GM12864 (cell line): ENCODE measurements at places on chromosomes 5 and 9.

GRCh38 chr5:68641211-68641610 lies 425.7 kb downstream of the PIK3R1 start:
- peak; percentile 12 for DNase-seq

GRCh38 chr9:109205526-109205925 lies 38.5 kb upstream of the FRRS1L start:
- DNase-seq, result no peak

DNA sequence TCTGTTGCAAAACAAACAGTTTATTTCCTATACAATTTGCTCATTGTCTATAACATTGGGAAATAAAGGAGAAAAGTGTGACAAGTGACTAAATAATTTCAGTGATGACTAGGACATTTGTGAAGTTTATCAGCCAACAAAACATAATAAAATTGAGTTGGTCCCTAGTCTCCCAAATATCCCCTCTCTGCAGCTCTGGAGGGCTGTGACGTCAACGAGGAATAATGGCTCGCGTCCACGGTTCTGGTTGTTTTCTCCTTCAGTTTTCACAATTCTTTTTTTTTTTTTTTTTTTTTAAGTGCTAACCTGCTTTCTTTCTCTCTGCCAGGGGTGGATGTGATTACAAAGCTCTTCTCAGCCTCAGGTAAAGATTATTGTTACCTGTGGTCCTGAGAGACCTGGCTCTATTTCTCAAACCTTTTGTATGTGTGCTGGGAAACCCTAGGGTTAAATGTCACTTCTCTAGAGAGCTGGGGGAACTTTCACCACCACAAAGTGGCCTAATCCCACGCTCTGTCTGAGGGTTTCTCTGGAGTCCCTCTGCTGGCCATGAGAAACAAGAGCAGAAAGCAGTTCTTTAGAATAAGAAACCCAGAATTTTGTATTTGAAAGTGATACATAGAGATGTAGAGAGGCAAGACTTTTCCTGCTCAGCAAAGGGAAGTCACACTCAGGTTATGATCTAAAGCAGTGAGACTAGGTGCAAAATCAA lies 36.2 kb upstream of the ANKRD55 start:
- peak; percentile 18 for DNase-seq

DNA sequence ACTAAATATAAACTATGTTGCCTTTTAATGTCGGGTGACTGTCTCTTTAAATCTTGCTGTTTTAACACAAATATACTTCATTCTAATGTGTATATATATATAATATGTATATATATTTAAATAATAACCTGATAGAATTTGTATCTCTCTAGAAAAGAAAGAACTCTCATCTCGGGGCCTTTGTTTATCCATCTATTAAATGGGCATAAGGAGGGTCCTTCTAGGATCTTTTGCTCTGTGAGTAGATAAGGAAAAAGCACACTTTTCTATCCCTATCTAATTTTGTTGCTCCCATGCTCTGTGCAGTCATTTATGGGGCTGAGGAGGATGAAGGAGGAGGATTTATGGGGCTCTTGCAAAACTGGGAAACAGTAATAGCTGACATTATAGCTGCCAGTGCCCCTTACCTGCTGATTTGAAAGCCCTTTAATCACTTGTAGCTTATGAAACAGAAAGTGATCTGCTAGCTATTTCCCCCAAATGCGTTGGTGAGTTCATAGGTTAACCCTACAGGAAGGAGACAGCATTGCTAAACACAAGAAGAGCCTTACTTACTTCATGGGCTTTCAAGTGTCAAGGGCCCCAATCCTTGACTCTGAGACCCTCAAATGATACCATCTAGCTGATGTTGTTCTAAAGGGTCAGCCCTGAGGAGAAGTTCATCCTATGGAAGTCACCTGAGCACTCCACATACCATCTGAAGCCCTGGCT lies 5.8 kb upstream of the PPARGC1B start:
- peak; percentile 60 for DNase-seq

DNA sequence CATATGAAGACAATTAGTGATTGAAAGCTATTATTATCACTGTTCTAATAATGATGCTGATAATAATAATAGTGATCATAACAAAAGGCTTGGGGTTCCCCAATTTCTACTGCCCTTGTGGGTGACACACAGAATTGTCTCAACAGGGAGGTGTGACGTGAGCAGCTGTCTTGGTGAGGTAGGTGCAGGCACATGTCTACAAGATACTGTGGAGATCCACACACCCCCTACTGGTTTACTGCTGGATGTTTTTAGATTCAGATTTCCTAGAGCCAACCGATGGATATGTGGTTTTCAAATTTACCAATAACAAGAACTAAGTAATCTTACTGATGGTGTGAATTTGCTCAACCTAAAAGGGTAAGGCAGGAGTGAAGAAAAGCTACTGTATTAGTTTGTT lies 139.0 kb downstream of the TARS1 start:
- DNase-seq, result no peak

DNA sequence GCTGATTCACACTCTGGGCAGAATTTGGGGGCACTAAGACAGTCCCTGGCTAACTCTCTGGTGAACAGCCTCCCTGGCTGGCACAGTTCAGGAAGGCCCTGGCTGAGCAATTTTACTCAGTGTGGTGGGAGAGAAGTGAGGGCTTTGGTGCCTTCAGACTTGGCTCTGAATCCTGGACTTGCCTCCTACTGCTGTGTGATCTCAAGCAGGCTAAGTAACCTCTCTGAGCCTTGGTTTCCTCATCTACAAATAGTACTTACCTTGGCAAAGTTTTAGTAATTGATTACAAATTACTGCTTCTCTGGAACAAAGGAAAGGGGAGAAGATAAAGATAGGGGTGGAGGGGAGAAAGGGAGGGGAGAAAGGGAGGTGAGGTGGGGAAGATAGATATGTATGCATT lies 153.8 kb downstream of the DROSHA start:
- DNase-seq, result no peak

DNA sequence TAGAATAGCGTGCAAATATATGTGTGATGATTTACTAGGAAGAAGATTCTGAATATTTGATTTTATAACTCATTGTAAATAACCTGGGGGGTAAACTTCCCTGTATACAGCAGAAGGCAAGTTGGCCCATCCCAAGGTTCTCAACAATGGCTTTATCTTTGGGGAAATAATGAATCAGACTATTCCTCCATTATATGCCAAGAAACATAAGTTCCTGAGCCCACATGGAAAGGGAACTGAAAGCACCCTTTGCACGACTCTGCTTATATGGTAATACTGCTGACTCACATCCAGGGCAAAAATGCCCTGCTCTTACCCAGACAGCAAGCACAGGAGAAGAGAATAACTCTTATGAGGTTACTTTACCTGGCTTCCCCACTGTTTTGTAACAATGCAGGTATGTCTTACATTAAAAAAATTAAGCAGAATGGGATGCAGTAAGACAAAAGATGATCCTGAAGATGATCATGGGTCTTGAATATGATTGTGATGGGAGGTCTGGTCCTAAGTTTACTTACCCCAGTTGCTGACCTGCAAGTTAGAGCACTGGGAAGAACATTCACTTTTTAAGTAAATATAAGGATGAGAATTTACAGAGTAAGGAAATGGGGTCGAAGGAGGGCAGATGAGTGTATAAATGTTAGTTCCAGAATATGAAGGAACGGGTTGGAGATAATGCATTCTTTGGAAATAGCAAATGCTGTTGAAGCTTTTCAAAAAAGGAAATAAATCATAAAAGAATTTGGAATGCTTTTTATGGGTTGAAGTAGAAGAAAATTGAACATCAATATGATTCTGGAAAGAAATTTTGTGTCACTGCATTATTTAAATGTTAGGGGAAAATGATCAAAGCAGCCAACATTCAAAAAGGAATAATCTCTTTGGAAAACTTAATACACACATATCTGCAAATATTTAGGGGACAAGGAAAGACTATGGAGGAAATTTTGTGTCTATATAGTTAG lies 428.4 kb upstream of the MPDZ start:
- DNase-seq, result no peak

DNA sequence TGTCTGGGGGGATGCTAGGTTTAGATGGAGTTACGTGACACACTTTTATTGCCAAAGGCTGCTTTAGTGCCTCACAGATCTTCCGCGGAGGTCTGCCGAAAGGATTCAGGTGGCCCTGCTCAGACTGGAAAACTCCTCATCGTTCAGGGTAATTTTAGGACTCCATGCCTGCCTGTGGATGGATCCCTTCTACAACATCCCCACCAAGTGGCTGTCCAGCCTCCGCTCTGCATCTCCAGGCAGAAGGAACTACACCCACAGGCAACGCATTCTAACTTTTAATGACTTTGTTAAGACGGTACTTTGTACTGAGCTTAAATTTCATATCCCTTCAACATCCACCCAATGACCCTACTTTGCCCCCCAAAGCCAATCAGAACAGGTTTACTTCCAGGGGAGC lies 29.4 kb downstream of the ATPSCKMT start:
- DNase-seq, result no peak

DNA sequence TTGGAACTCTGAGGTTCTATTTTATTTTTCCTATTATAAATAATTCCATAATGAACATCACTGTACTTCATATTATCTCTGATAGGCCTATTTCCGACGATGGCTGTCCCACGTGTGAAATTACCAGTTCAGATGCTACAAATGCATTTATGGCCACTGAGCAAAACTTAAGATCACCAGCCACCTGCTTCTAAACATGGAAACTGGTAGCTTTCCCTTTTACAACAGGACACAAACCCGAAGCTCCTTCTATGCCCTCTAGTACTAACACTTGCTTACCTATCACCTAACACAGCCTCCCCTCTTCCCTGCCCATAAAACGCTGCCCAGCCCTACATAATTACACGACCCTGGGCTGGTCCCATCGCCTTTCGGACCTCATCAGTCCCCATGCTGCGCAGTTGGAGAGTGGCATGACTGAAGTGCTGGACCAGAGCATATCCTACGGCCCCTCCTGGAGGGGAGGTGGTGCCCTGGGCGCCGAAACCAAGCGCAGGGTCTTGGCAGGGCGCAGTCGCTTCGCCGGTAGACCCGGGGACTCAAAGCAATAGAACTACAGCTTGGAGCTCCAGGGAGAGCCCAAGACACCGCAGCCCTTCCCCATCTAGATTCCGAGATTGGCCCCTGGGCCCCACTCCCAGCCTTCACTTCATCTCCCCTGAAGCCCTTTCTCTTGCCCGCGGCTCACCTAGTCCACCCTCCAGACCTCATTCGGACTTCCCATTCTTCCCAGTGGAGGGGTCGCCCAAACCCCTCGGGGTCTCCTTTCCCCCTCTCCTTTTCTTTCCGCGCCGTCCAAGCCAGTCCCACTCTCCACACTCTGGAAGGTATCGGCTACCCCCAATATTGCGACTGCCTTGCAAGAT lies 1.0 kb upstream of the SAP30L start:
- no peak for DNase-seq

DNA sequence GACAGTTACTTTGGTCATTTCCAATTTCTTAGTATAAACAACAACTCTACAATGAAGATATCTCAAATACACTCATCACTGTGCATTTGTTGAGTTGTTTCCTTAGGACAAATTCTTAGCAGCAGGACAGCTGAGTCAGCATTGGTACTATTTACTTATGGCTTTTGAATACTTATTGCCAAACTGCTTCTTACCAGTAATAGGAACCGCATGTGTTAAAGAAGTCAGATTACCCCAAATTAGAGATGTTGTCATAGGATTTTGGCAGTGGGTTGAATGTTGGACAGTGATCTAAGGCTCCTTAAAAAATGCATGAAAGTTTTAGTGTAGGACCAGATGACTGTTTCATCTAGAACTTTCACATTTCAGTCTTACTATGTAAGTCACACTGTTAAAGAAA lies 280.1 kb upstream of the DMRT1 start:
- DNase-seq, result no peak

DNA sequence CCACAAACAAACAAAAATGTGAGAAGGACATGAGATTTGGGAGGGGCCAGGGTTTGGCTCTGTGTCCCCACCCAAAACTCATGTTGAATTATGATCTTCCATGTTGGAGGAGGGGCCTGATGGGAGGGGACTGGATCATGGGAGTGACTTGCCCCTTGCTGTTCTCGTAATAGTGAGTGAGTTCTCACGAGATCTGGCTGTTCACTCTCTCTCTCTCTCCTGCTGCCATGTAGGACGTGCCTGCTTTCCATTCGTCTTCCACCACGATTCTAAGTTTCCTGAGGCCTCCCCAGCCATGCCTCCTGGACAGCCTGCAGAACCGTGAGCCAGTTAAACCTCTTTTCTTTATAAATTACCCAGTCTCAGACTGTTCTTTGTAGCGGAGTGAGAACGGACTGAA lies 118.7 kb downstream of the RXRA start:
- no peak for DNase-seq

DNA sequence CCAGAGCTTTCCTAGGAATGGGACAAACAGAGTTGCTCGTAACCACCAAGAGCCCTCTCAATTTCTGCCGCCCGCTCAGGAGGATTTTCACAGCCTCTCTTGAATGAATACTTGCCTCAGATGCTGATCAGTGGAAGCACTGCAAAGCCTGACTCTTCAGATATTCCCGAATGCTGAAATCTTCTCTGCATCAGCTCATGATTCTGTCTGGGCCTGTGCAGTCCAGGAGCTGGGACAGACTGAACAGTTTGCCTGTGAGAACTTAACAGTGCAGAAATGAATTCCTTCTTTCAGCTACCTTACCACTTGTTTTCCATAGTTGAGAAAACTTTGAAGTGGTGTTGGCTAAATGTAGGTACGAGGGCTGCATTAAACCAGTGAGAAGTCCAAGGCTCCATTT lies 17.1 kb downstream of the ZNF462 start:
- DNase-seq, result no peak

GRCh38 chr9:132266017-132266416 lies 88.8 kb downstream of the SETX start:
- no peak for DNase-seq

DNA sequence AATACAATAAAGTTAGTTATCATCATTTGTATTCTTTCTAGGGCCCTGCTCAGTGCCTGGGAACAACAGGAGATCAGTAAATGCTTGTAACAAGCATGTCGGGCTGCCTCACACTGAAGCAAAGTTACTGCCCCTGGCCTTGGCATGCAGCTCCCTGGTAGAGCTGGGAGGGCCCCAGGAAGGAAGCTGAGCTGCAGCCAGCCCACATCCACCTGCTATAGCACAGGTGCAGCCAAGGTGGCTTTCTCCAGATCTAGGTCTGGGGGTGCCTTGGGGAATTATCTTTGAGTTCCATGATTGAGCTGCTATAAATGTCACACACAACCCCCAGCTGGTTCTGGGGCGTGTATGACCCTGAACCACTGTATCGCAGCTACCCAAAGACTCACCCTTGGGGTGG lies 293.4 kb upstream of the MSX2 start:
- DNase-seq, result no peak

- no peak for DNase-seq
Measured at GRCh38 chr5:67725604-67726003, 490.0 kb upstream of the PIK3R1 start.

GRCh38 chr9:91379426-91379825 lies 17.7 kb upstream of the AUH start:
- DNase-seq, result no peak

DNA sequence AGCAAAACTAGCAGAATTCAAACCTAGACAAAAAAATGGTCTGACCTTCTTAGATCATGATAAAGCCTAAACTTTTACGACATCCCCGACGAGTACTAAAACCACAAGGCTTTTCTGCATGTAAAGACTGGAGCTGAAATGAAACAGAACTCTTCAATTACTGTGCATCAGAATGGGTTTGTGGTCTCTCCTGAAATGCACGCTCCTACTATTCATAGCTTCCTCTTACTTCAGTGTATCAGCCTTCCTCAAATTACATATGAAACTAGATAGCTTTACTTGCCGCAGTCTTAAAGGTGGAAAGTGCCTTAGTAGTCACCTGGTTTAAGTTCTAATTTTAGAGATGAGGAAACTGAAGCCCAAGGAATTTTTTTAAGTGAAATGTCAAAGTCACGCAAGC lies 24.6 kb upstream of the MED10 start:
- DNase-seq, result no peak
